Epithelial cell of esophagus (primary cell): ENCODE measurements at places on chromosomes 3 and 15.

DNA sequence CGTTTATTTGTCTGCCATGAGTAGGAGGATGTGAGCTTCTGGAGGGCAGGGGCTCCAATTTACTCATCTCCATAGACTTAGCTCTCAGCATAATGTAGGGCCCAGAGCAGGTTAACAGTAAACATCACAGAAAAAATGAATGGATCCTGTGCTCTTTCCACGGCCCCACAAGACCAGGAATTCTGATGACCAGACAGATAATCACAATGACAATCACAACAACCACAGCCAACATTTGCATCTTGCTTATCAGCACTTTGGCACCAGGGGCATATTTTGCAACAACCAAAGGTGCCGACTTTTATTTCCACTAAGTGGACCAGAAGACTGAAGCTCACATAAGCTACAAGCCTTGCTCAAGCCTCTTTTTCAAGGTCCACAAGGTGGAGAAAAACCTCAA is 68.9 kb upstream of the ANKRD34C start:
- DNase-seq: no peak

DNA sequence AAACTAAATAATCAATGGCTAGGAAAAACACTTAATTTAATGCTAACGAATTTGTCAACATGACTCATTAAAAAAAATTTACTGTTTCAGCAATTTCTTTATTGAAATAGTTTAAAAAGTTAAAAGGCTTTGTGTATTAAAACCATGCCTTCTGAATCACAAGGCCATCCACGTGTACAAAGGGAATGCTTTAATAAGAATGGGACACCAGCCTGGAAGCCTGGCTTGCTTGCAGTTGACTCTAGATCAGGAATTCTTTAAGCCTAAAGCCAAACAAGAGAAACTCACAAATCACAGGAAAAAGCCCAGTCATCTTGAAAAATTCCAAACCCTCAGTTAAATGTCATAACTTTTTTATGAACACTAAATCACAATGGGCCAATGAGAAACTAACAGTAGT is 137.6 kb downstream of the PEAK1 start:
- DNase-seq: no peak

GRCh38 chr3:127915115-127915936 is at the start of gene KBTBD12:
KBTBD12 (plus strand) TSS chr3:127915232; CDS start chr3:127923062, 7,830 bp downstream.
- DNase-seq: no peak

GRCh38 chr3:79086514-79086913 is 681.3 kb downstream of the ROBO1 start:
- peak; percentile 70 for DNase-seq

DNA sequence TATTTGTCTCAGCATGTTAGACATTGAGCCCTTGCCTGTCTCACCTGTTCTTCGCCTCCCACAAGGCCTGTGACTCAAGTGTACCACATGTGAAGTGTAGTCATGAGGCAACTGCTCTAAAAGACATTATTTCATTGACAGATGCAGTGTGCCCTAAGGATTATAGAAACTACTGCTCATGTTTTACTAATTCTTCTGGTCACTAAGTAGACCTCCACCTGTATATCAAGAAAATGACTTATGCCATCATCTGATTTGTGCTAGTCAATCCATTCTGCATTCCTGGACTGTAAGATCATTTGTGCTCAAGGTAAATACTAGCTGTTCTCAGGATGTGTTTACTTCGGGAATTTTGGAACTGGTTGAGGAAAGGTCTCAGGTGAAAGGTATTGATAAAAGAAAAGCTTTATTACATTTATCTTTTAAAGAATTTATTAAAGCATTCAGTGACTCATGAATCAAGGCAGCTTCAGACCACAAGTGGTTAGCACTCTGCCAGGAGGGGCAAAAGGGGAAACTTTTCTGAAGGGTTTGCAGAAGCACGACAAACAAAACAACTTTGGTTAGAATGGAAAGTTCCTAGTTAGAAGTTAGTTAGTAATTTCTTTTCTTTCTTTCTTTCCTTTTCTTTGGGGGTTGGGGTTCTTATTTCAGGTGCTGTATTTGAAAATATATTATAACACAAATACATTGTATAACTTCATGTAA is 465.3 kb upstream of the CBLB start:
- peak; percentile 95 for DNase-seq

GRCh38 chr3:120498556-120499346 is 48.0 kb upstream of the FSTL1 start:
- peak; percentile 60 for DNase-seq

- no peak for DNase-seq
Observed at GRCh38 chr3:71384388-71384787, 199.1 kb downstream of the FOXP1 start.

- DNase-seq: no peak
Observed at GRCh38 chr3:120848503-120848902, 59.5 kb upstream of the STXBP5L start.

DNA sequence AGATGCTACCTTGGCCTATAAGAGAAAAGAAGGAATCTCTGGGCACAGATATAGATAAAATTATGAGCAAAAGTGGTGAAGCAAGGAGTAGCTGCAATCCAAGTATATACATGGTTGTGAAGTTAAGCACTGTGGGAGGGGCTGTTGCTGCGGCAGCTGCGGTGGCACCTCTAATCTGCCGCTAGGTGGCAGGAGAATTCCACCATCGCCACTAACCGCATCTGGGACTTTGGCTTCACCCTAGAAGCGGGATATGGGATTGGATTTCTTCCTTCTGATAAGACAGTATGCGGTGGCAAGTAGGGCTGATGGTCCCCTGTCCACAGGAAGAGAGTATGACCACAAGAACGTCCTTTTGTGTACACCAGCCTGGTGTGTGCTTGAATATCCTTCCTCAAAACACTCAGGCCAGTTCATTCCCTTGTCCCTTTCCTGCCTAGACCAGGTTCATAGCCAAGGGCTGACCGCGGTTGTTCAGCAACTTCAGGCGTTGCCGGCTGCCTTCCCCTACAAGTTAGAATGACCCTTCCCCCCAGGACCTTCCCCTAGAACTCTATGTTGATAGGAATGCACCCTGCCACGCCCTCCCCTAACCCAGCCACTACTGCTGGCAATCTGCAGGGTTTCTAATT is 5.1 kb downstream of the MAGEL2 start:
- peak; percentile 57 for DNase-seq

GRCh38 chr3:151912028-151912427 is 38.6 kb downstream of the SUCNR1 start:
- DNase-seq: peak; percentile 24

- DNase-seq: peak; percentile 53
Observed at GRCh38 chr15:48582452-48583247, 62.9 kb downstream of the FBN1 start.

DNA sequence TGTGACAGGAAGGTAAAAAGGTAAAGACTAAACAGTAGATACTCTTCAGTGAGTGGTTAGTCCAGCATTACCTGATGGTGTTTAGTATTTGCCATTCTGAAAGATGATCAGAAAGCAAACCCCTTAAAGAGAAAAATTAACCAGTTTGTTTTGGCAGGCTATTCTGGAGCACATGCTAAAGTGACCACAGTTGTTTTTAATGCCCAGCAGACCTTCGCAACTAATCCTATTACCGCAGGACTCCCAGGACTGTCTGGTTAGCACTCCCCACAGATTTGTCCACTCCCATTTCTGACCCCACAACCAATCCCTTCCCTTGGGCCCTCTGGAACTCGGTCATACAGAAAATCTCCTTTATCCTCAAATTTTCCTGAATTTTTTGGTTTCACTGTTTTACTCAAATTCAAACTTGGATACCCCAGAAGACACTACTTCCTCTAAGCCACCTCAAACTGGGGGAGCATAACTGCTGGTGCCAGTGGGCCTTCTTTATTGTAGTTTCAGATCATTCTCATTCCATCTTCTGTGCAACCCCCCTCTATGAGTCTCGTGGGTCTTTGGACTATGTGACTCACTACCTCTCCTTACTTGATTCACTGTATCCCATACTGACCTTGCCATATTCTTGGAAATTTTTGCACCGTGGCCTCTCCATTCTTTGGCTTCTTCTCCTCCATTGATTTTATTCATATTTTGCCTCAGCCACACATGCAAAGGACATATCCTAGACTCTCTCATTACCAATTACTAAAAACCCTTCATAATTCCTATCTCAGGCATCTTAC is 104.4 kb downstream of the RBMS3 start:
- no peak for DNase-seq

DNA sequence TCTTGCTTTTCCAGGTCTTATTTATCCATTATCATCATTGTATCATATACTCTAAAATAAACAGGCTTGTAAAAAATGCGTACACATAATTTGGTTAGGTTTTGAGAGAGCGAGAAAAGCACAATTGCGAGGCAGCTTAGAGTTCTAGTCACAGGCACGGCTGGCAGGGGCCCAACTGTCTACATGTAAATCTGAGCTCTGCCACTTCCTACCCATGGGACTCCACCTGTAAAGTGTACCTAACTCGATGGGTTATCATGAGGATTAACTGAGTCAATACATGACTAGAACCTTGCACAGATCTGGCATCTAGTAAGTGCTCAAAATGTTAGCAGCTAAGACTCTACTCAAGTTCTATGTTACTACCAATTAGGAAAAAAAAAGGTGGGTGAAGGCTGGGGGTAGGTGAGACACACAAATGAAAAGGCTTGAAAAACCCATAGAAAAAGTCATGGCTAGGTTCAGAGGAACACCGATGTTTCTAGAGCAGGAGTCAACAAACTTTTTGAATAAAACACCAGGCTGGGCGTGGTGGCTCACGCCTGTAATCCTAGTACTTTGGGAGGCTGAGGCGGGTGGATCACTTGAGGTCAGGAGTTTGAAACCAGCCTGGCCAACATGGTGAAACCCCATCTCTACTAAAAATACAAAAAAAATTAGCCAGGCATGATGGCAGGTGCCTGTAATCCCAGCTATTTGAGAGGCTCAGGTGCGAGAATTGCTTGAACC is 36.2 kb downstream of the GLB1 start:
- no peak for DNase-seq

DNA sequence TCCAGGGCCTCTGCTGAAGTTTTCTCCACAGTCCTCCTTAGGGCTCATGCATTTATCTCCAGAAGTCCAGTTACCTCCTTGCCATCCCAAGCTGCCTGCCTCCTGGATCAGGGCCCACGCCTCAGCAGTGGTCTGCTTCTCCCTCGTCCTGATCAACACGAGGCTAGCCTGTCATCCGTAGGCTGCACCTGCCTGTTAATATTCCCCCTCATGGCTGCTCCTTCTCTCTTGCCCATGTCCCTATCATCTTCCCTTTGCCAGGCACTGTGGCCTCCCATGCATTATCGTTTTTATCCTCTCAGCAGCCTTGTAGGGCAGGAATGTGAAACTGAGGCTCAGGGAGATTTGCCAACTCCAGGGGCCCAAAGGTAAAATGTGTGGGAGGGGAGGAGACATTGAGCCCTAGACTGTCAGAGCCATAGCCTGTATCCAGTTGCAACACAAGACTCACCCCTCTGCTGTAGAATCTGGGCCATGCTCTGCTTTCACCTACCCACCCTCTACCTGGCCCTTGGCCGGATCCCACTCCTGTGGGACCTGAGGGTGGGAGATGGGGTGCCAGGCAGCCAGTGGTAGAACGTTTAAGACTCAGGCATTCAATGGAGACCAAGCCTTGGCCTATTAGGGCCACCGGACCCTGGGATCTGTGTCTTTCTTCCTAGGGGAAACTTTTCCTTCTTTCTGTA is 4.6 kb downstream of the GRM2 start:
- no peak for DNase-seq

GRCh38 chr3:161854232-161854771 is 357.7 kb downstream of the OTOL1 start:
- DNase-seq: peak; percentile 100

- DNase-seq: no peak
Observed at GRCh38 chr3:175495331-175495730, 636.2 kb downstream of the NAALADL2 start.

DNA sequence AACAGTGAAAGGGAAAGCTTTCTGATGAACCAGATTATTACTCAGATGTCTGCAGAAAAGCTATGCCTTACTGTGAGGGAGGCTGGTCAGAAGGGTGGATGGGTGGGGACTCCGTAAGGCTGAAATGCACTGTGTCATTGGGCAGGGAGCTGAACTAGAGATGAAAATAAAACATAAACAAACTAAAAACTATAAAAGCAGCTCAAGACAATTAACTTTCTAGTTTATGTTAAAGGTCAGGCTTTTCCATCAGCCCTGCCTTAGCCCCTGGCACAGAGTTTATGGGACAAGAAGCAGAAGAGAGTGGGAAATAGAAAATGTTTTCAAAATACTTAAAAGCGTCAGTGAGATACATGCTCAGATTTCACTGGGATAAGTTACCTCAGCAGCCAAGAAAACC is 310.0 kb upstream of the UBE2E2 start:
- DNase-seq: no peak

- no peak for DNase-seq
Observed at GRCh38 chr3:59786374-59786773, 736.5 kb upstream of the CFAP20DC start.
